ENCODE measurements at places on chromosomes 3 and 15.

GRCh38 chr3:107705046-107705445, 182.3 kb downstream of the BBX start:
- DNase-seq, result no peak

GRCh38 chr3:133868186-133868585, 27.5 kb downstream of the RAB6B start:
- no peak for DNase-seq

- DNase-seq, result no peak
Measured at GRCh38 chr3:127628788-127629466, at the start of gene PODXL2. Gene PODXL2 (plus strand): TSS chr3:127629185. CDS start chr3:127629220, 35 bp downstream.

GRCh38 chr3:66149269-66149668, 71.5 kb upstream of the SLC25A26 start:
- DNase-seq, result no peak

GRCh38 chr3:44992555-44993470, 16.8 kb downstream of the EXOSC7 start:
- DNase-seq, result no peak

DNA sequence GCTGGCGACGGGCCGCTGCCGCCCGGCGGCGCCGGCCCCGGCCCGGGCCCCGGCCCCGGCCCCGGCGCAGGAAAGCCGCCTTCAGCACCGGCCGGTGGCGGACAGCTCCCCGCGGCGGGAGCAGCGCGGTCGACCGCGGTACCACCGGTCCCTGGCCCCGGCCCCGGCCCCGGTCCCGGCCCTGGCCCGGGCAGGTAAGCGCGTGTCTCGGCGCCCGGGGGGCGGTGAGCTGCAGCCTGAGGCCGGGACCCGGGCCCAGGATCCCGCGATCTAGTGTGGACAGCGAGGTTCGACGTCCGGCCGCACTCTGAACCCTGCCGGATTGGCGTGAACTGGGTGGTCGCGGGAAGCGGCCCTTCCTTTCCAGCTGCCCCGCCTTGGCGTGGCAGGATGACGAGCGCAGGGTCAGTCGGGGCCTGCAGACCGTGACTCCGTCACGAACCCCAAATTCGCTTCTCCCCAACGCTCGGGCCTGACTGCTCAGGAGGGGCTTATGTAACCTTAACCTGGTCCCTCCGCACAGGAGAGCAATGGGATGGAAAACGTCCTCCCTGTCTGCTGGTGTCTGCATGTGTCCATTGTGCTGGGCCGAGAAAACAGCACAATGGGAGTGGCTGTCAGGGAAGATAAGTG, 472 bp downstream of the BSN start:
- peak; percentile 41 for DNase-seq

DNA sequence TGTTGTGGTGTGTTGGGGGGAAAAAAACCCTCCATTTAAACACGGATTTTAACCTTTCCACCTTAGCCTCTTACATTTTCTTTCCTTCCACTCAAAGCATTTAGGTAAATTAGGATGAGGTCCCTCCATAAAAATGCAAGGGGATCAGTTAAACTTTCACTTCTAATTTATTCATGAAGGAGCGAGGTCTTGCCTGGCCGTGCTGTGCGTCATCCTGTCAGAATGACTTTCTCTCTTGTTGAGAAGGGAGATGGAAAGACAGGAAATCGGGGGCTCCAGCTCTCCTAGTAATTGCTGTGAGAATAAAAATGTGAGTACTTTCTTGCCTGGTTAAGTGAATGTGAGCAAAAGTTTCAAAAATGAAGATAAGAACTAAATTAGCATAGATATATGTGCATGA, 962.3 kb upstream of the NR2F2 start:
- DNase-seq, result no peak

GRCh38 chr3:196995027-196995426, 26.4 kb upstream of the PIGZ start:
- DNase-seq, result no peak

- DNase-seq, result no peak
Measured at GRCh38 chr3:140719841-140720614, 42.2 kb downstream of the TRIM42 start.

GRCh38 chr15:62307551-62307950, 142.5 kb upstream of the C2CD4B start:
- DNase-seq, result no peak

DNA sequence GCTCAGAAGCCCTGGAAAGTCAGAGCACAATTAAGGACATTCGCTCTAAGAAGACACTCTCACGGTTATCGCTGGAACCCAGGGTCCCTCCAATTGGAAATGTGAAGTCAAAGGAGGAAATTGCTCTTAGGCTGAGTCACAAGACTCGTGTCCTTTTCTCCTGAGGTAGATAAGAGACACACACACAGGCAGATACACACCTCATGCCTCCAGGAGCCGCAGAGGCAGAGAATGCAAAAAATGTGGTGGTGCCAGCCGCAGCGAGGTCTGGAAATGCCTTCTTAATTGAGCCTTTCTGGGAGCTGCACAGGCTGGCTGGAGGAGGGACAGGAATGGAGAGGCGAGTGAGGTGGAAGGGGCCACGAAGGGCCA, 189.3 kb downstream of the OPA1 start:
- no peak for DNase-seq

DNA sequence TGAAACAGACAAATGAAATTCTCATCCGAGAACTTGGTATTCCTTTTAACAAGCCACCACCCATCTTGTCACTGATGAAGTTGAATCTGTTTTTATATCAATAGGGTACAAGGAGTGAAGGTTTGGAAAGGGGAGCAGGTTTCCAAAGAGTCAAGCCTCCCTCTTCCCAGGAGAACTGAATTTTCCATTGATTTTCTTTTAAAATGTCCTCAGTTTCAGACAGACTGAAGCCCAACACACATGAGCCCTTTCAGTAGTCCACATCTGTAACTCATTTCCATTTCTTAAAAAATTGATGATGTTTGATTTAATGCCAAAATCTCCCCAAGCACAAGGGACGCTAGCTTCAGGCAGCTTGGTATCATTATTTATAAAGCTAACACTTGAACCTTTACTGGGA, 187.7 kb downstream of the FOXB1 start:
- DNase-seq, result no peak

DNA sequence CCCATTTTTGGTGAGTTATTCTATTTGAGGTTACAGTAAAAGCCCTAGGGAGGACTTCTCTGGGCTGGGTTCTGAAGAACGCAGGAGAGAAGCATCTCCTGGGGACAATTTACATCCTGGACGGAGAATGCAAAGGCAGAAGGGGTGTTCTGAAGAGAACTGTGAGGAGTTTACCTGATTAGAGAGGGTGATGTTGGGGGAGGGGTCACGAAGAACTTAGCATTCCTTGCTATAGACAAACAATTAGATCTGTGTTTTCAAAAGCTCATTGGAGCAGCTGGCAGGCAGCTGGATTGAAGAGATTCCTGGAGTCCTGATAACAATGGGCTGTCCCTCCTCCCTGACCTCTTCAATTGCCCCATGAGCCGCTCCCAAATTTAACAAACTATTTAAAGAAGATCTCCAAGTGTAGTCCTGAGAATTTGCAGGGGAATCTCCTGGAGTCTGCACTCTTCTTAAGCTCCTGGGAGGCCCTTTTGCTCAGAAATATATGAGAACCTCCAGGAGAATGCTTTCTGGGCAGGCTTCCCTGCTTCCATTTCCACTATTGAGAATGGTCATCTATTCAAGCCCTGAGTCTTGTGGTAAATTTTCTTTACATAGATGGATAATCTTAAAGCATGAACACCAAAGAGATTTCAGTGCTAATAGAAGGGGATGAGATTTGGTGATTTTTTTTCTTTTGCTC, 55.3 kb downstream of the ARHGAP31 start:
- no peak for DNase-seq

DNA sequence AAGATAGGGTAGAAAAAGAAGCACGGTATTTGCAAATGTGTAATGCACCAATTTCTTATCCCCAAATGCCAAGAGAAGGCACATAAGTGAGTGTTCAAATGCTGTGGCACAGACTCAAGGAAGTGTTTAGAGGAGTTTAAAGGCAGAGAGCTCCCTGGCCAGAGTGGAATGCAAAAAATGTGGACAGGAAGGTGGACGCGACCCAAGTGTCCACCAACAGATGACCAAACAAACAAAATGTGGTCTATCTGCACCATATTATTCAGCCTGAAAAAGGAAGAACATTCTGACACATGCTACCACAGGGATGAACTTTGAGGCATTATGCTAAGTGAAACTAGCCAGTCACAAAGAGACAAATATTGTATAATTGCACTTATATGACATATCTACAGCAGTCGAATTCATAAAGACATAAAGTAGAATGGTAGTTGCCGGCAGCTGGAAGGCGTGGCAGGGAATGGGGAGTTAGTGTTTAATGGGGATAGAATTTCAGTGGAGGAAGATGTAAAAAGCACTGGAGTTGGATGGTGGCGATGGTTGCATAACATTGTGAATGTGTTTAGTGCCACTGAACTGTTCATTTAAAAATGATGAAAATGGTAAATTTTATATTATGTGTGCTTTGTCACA, 126.6 kb downstream of the SRGAP3 start:
- DNase-seq, result no peak

- DNase-seq, result no peak
Measured at GRCh38 chr3:36305929-36306520, 74.3 kb upstream of the STAC start.

DNA sequence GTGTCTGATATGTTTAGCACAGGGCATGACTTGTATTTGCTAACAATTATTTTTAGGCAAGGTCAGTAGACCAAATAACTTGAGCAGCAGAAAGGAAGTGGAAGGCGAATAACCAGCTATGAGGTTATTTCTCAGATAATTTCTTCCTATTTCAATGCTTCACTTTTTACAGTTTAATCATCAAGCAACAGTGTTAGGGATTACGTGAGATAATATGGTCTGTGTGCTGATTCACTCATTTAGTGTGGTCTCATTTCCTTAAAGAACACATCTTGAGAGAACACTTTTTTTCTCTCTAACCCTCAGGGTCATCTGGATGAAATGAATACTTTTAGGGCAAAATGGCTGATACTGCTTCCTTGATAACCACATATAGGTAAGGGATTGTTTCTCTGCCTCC, 126.0 kb upstream of the CCNL1 start:
- DNase-seq, result no peak

DNA sequence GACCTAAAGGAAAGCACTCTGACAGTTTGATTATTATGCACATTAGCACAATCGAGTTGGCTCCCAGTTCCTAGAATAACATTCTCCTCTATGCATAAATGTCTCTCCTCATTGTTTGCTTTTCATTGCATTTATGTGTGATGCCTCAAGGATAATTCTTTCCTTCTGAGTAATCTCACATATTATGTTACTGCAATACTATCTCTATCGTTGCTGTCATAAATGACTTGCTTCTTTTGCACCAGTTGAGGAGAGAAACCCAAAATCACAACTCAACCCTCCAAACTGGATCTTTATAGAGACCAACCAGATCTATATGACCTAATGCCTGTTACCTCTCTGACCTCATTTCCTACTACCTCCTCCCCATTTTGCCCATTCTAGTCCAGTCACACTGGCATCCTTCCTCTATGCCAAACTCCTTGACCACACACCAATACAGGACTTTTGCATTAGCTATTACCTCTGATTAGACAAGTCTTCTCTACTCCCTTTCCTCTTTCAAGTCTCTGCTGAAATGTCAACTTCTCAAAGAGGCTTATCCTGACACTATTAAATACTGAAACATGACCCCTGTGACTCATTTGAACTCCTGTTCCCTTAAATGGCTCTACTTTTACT, 1026.0 kb downstream of the TUSC7 start:
- no peak for DNase-seq

DNA sequence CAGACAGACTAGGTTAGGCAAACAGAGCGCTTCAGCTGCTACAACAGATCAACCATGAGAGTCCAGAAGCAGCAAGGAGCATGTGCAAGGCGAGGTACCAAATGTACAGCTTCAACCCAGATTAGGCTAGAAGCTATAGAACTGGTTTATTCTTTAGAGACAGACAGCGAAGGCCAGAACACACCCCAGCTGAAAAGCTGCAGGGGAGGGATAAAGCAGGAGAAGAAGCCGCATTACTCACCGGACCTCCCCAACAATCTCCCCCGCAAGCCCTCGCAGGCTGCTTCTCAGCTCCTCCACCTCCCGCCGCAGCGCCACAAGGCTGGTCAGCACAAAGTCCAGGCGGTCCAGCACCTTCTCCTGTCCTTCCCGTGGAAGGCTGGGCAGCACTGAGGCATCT, 3.3 kb downstream of the RMDN3 start:
- DNase-seq, result no peak

DNA sequence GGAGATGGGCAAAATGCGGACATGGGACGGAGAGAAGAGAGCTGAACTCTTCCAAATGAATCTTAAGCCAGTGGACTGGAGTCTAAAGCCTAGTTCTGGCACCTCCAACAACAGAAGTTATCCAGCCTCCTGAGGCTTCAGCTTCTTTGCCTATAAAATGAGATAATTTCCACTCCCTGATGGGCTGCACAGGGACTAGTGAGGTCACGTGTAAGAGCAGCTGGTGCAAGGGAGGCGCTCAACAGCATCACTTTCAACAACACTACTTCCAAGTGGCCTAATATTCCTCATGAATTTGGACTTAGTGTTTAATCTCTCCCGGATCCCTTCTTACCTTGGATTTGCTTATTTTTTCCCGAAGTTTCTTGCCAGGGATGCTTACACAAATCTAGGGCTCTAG, 8.7 kb downstream of the CXCR6 start:
- DNase-seq, result no peak

GRCh38 chr15:69663982-69664381, 211.4 kb downstream of the RPLP1 start:
- DNase-seq, result no peak

DNA sequence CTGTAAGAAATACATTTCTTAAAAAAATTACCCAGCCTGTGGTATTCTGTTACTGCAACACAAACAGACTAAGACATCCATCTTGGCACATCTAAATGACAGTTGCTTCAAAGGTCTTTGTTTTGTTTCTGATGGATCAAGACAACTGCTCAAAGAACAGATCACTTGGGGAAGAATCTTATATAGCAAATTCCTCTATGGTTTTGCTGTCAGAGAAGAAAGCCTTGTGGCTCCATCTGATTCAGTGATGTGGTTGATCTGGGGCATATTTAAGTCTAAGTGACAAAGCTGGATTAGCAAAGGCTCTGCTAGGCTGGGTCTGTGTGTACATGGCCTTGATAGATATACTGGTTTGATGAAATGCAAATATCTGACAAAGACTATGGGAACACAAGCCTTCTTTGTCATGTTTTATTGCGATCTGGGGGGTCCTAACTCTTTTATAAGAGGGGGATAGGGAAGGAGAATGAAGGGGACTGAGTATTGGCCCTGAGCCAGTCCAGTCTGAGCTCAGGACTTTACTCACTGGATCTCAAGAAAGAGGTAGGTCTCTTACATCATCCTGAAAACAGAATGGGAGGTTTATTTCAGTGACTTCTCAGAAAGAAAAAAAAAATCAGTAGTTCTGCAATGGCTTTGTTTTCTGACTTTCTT, 14.3 kb upstream of the LIMD1 start:
- DNase-seq, result no peak
